ENCODE measurements at places on chromosomes 5 and 9.

- H3K36me3 ChIP-seq: peaks cover 26% of the 10 kb centered on the region
- no peak overlapping the region for H3K4me3 ChIP-seq
- peak; percentile 32 for DNase-seq
- H3K27ac ChIP-seq: no peak overlapping the region
Observed at GRCh38 chr5:179124273-179124852, 64.2 kb downstream of the ZNF354C start.

GRCh38 chr9:88898039-88898720, 93.1 kb upstream of the S1PR3 start:
- H3K4me3 ChIP-seq: no peak overlapping the region
- H3K4me1 ChIP-seq: no peaks in the 10 kb centered on the region
- H3K27ac ChIP-seq: no peak overlapping the region
- H3K36me3 ChIP-seq: no peaks in the 10 kb centered on the region
- H3K27me3 ChIP-seq: no peaks in the 10 kb centered on the region

DNA sequence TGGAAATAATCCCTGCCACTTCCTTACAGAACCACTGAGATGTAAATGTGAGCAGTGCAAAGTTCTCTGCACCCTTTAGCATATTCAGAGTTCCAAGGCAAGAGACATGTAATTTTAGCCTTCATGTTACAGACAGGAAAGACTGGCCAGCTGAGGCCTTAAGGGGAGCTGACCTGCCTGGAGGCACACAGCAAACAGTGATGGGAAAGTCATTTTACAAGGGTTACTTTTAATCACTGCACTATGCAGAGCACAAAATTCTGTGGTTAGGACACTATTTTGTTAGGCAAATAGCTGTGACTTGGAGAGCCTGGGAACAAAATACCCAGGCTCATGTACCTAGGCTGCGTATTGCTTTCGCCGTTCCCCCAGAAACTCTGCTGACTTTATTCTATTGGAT, 30.2 kb upstream of the TNIP1 start:
- no peak for DNase-seq
- no peaks in the 10 kb centered on the region for H3K27me3 ChIP-seq
- peaks cover 12% of the 10 kb centered on the region for H3K4me1 ChIP-seq
- no peak overlapping the region for H3K4me3 ChIP-seq

- H3K36me3 ChIP-seq: no peaks in the 10 kb centered on the region
- no peaks in the 10 kb centered on the region for H3K4me1 ChIP-seq
- H3K27me3 ChIP-seq: no peaks in the 10 kb centered on the region
- no peak overlapping the region for H3K27ac ChIP-seq
- H3K4me3 ChIP-seq: no peak overlapping the region
Observed at GRCh38 chr5:171261361-171261760, 47.7 kb upstream of the TLX3 start.

DNA sequence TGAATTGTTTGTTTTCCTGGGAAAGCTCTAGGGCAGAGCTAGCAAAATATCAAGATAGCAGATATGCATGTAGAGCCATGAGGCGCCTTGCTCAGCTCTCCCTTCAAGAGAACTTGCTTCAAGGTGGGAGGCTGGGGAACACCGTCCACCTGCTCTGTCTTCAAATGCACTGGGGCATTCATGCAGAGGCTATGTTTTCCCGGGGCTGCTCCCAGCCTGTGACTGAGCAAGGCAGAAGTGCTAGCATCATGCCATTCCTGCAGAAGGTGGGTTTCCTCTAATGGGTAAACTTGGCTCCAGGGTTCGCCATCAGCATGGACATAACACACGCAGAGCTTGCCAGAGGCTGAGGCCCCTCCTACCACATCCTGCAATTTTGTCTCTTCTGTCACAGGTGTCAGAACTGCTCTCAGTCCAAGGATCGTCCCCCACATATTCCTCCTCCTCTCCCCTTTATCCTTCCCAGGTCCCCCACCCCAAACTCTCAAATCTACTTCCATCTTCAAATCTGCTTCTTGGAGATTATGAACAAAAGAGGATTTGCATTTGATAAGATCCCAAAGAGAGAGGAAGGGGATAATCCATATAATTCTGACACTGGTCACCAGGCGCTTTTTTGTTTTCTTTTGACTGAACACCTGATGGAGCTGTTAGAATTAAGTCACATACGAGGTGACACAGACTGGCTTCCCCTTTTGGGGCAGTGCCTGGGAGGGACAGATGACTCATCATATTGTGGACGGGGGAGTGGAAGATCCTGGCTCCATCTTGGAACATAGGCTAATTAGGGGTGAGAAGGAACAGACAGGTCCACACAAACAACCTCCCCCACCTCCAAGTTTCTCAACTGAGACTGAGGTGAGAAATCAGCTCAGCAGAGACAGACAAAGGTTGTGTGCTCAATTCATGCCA, 85.0 kb upstream of the TAF11L2 start:
- H3K4me3 ChIP-seq: no peak overlapping the region
- H3K4me1 ChIP-seq: no peaks in the 10 kb centered on the region
- DNase-seq: no peak
- no peaks in the 10 kb centered on the region for H3K27me3 ChIP-seq
- no peak overlapping the region for H3K27ac ChIP-seq

- DNase-seq: no peak
- H3K36me3 ChIP-seq: no peaks in the 10 kb centered on the region
- no peak overlapping the region for H3K4me3 ChIP-seq
- H3K27ac ChIP-seq: no peak overlapping the region
- H3K4me1 ChIP-seq: no peaks in the 10 kb centered on the region
Observed at GRCh38 chr9:105912863-105913516, 218.6 kb downstream of the TMEM38B start.

DNA sequence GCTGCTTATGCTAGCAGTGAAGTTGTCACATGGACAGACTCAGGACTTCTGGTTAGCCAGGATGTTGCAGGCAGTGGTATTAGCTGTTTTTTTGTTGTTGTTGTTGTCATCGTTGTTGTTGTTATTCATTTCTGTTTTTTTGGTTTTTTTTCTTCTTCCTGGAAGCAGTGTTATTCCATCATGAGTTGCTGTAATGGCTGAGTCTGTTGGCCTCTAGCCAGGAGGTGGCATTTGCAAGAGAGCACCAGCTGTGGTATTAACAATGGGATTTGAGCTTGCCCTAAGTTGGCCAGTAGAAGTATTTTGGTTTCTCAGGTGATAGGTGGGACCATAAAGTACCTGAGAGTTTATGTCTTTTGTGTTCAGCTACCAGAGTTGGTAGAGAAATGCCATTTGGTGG, 561.1 kb downstream of the KCTD16 start:
- H3K36me3 ChIP-seq: no peaks in the 10 kb centered on the region
- H3K27me3 ChIP-seq: no peaks in the 10 kb centered on the region
- H3K4me1 ChIP-seq: no peaks in the 10 kb centered on the region

- no peak overlapping the region for H3K4me3 ChIP-seq
- H3K27ac ChIP-seq: no peak overlapping the region
- H3K4me1 ChIP-seq: no peaks in the 10 kb centered on the region
Observed at GRCh38 chr5:96473155-96473554, 40.1 kb upstream of the PCSK1 start.

DNA sequence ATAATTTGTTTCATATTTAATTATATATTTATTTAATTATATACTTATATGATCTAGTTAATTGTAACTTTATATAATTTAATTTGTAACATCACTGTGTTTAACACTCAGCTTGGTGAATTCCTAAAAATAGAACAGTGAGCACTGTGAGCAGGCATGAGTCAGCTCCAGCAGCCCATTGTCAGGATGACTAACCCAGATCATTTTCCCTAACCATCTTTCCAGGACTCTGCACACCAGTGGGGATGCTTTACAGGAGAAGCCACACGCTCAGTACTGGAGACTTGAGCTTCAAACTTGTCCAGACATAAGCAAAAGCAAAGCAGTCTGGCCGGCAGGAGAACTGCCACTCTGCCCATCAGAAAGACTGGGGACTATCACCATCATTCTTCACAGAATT, 446.2 kb upstream of the TRPC7 start:
- H3K4me3 ChIP-seq: no peak overlapping the region
- no peaks in the 10 kb centered on the region for H3K36me3 ChIP-seq
- no peaks in the 10 kb centered on the region for H3K27me3 ChIP-seq
- DNase-seq: no peak

- H3K4me1 ChIP-seq: no peaks in the 10 kb centered on the region
- H3K27ac ChIP-seq: no peak overlapping the region
- no peaks in the 10 kb centered on the region for H3K27me3 ChIP-seq
- no peak overlapping the region for H3K4me3 ChIP-seq
- H3K36me3 ChIP-seq: no peaks in the 10 kb centered on the region
Observed at GRCh38 chr9:99590410-99590809, 231.3 kb upstream of the NR4A3 start.

DNA sequence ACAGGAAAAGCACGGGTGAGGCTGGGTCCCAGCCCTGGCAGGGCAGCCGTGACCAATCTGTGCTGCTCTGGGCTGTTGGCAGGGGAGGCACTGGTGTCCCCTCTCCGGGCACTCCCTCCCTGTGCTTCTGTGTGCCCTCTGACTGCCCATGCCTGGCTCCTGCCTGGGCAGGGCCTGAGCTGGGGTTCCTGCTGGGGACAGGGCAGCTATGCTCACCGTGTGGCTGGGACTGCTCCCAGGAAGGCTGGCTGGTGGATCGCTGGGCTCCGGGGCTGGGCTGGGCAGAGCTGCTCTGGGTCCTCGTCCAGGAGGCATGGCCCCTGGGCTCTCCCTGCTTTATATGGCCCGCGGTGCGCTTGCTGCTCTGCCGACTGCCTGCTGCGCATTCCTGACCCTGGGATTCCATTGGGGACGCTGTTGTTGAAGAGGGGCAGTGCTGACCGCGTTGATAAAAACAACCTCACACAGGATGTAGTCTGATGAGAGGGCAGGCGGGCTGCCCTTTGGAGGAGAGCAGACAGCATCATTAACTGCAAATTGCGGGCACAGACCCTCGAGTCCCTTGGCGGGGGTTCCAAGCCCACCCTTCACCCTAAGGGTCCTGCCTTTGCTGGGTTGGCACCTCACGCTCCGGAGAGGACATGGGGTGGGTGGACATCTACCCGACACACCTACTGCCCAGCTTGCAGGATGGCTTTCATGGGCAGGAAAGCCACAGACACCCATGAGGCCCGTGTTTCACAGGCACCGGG, 955 bp downstream of the QRFP start:
- no peak overlapping the region for H3K27ac ChIP-seq
- peaks cover 27% of the 10 kb centered on the region for H3K4me1 ChIP-seq
- peaks cover 25% of the 10 kb centered on the region for H3K36me3 ChIP-seq
- peaks cover 27% of the 10 kb centered on the region for H3K27me3 ChIP-seq
- no peak for DNase-seq

DNA sequence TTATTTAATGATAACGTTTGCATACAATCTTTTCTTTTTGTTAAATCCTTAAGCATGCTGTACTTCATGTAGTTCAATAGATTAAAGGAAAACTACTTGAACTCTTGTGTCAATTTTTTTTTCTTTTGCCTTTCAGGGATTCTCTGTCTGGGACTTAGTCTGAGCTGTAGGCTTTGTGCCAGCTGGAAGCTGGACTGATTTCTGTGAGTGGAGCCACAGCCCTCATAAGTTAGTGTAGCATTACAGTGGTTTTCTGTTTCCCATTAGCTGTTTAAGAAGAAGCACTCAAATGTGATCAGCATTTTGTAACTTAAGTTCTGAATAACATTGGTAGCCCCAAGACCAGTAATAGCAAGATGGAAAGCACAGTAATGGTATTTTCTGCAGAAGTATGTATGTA, 330.6 kb upstream of the MEF2C start:
- no peaks in the 10 kb centered on the region for H3K27me3 ChIP-seq
- peaks cover 4% of the 10 kb centered on the region for H3K4me1 ChIP-seq
- DNase-seq: no peak
- H3K36me3 ChIP-seq: no peaks in the 10 kb centered on the region
- H3K4me3 ChIP-seq: no peak overlapping the region
- no peak overlapping the region for H3K27ac ChIP-seq

DNA sequence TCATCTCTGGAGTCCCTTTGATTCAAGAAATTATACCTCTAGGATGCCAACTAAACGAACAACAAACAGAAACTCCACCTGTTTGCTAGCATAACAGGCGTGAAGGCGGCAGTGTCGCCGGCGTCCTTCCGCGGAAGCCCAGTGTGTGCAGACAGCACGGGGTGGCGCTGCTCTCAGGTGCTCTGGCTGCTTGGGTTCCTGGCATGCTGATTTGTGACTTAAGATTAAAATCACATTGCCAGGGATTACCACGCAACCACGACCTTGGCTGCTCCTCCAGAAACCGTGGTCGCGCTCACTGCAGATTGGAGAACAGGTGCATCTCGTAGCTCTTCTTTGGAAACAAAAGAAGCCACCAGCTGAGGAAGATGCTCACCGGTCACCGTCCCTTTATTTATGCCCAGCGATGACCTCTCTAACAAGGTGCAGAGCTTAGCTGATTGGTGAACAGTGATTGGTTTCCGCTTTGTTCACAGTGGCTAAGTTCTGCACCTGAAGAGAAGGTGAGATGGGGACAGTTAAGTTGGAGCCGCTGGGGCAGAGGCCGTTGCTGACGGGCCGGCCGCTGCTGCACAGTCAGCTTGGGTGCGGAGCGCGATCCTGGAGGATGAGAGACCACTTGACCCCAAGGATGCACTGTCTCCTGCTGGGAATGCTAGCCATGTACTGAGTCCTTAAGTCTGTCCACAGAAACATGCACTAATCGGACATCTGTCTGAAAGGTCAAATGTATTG, 232.3 kb downstream of the FANCC start:
- H3K27ac ChIP-seq: peak overlapping the region; percentile 32
- H3K4me1 ChIP-seq: peaks cover 46% of the 10 kb centered on the region
- no peaks in the 10 kb centered on the region for H3K27me3 ChIP-seq

GRCh38 chr5:110973510-110973909, 98.0 kb upstream of the TSLP start:
- no peaks in the 10 kb centered on the region for H3K36me3 ChIP-seq
- no peaks in the 10 kb centered on the region for H3K4me1 ChIP-seq
- no peaks in the 10 kb centered on the region for H3K27me3 ChIP-seq
- H3K4me3 ChIP-seq: no peak overlapping the region
- DNase-seq: no peak
- H3K27ac ChIP-seq: no peak overlapping the region

Data from suprapubic skin (tissue), 4 donors.